ENCODE measurements at places on chromosomes 5 and 9. TPM values are rescaled to one million over a fixed set of nuclear protein-coding genes. Genes with fewer than 3 reads are reported as not detected.

- no peak for DNase-seq
Measured at GRCh38 chr5:138874241-138874640, 894 bp downstream of the LRRTM2 start.

GRCh38 chr5:9374025-9374424, 171.8 kb downstream of the SEMA5A start:
- no peak for DNase-seq

Gene RBM22
- total RNA-seq, result 36.7 TPM

DNA sequence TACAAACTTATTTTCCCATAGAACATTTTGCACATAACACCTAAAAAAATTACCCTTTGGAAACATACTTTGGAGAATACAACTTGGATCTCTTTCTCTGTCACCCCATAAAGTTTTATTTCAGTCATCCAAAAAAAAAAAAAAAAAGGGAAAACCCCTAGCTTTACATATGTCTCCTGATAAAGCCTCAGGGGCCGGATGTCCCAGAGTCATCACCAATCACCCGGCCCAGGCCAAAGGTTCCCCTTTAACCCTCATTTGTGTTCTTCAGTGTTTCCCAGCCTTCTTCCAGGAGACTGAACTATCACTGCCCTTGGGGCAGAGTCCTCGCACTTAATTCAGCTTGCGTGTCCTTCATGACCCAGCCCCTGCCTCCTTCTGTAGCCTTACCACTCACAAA, 28.8 kb downstream of the ANXA6 start:
- DNase-seq, result no peak

Gene S1PR3
- 13.0 TPM for total RNA-seq

DNA sequence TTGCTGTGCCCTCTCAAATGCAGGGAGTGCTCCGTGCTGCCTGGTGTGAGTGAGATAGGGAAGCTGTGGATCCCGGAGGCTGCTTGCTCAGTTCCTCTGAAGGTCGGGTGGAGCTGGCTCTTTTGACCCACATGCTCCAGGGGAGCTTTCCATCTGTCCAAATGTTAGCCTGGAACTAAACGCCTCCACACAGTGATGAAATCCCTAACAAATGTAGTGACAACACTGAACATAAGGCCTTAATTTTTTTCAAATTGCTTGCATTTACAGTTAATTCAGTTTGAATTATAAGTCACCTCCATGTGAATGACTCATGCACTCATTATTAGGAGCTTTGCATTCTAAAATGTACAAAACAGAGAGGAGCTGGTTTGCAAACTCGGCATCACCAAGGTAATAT, 27.0 kb downstream of the PRDM6 start:
- no peak for DNase-seq

- DNase-seq, result no peak
Measured at GRCh38 chr9:95588724-95589588, 72.2 kb upstream of the PTCH1 start.

Gene SLC45A2
- total RNA-seq, result not detected

- no peak for DNase-seq
Measured at GRCh38 chr5:172207511-172207910, 13.5 kb downstream of the EFCAB9 start.

- DNase-seq, result no peak
Measured at GRCh38 chr5:64646169-64646568, 44.1 kb upstream of the SHISAL2B start.

Gene ARHGEF39
- total RNA-seq, result 0.20 TPM

Gene PALM2AKAP2
- 0.78 TPM for total RNA-seq

Gene TOR4A
- total RNA-seq, result 3.3 TPM

DNA sequence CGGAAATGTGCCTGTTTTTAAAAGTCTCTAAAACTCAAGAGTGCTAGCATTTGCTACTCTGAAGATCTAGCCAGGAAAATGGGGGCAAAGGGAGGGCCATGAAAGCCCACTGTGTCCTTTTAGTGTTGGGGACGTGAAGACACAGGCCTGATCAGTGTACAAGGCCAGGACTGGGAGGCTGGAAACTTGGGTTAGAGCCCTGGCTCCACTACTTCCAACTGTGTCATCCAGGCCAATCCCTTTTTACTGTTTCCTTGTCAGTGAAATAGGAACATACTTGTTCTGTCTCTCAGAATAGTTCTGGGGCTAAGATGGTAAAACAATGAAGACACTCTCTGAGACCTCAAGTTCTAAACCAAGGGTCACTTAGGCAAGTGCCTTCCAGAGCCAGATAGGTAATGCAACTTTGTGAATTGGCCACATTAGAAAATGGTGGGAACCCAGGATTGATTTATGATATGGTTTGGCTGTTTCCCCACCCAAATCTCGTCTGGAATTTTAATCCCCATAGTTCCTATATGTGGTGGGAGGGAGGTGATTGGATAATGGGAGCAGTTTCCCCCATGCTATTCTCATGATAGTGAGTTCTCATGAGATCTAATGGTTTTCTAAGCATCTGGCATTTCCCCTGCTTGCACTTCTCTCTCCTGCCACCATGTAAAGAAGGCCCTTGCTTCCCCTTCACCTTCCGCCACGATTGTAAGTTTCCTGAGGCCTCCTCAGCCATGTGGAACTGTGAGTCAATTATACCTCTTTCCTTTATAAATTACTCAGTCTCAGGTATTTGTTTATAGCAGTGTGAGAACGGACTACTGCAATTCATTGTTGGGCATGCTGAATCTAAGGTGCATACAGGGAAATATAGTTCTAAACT, 30.4 kb upstream of the B4GALT1 start:
- DNase-seq, result peak; percentile 28

GRCh38 chr5:103428411-103428871, 134.1 kb downstream of the NUDT12 start:
- no peak for DNase-seq

DNA sequence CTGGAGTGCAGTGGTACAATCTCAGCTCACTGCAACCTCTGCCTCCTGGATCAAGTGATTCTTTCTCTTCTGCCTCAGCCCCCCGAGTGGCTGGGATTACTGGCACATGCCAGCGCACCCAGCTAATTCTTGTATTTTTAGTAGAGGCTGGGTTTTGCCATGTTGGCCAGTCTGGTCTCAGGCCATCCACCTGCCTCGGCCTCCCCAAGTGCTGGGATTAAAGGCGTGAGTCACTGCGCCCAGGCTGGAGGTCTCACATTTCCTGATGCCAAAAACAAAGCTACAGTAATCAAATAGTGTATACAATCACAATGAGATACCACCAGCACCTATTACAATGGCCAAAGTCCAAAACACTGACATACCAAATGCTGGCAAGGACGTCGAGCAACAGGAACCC, 51.1 kb downstream of the TTLL11 start:
- DNase-seq, result no peak

- no peak for DNase-seq
Measured at GRCh38 chr5:144072518-144072927, 97.9 kb downstream of the YIPF5 start.

GRCh38 chr9:9912459-9912858, 700.3 kb downstream of the PTPRD start:
- no peak for DNase-seq

DNA sequence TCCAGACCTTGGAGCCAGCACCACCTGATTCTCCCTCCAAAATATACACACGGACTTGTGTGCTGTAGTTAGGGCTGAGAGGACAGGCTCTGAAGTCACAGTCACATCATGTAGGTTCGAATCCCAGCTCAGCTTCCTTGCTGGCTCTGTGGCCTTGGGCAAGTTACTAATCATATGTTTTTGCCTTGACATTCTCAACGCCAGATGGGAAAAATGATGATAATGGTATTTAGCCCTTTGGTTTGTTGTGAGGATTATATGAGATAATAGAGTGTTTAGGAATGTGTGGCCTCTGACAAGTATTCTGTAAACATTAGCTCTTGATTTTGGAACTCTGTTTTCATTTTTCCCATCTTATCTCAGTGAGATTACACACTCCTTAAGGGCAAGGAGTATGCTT, 72.5 kb downstream of the PLAC8L1 start:
- no peak for DNase-seq
